ENCODE measurements at places on chromosomes 6 and 20.

- peak; percentile 18 for DNase-seq
Measured at GRCh38 chr6:149867876-149868640, 3.9 kb upstream of the LRP11 start.

- no peak for DNase-seq
Measured at GRCh38 chr6:127897484-127897883, 3.4 kb downstream of the THEMIS start.

- DNase-seq = no peak
Measured at GRCh38 chr6:101722991-101723579, 329.6 kb downstream of the GRIK2 start.

DNA sequence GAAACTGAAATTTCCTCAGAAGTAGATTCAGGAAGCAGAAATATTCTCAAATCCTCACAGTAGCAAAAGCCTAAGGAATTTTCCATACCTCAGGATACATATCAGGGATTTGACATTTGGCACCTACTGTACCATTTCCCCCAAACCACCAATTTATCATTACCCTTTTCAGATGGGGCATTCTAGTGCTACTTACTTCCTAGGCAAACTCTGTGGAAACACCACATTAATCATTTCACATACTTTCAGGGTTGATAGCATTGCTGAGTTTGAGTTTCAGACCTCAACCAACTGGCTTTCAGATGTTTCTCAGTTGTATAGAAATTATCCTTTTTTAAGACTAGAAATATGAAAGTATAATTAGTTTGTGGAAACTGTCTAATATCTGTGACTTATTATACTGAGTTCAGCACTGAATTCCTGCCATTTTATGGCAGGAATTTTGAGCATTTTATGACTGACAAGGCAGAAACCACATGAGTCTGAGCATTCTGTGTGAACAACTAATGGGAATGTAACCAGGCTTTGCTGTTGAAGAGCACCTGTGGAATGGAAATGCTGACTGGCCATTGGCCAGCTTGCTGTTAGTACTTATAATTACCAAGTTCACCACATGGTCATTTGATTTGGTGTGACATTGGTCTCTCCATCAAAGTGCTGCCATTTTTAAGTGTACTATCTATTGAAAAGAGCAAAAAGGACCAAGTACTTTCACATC lies 35.1 kb upstream of the IRAK1BP1 start:
- no peak for DNase-seq

DNA sequence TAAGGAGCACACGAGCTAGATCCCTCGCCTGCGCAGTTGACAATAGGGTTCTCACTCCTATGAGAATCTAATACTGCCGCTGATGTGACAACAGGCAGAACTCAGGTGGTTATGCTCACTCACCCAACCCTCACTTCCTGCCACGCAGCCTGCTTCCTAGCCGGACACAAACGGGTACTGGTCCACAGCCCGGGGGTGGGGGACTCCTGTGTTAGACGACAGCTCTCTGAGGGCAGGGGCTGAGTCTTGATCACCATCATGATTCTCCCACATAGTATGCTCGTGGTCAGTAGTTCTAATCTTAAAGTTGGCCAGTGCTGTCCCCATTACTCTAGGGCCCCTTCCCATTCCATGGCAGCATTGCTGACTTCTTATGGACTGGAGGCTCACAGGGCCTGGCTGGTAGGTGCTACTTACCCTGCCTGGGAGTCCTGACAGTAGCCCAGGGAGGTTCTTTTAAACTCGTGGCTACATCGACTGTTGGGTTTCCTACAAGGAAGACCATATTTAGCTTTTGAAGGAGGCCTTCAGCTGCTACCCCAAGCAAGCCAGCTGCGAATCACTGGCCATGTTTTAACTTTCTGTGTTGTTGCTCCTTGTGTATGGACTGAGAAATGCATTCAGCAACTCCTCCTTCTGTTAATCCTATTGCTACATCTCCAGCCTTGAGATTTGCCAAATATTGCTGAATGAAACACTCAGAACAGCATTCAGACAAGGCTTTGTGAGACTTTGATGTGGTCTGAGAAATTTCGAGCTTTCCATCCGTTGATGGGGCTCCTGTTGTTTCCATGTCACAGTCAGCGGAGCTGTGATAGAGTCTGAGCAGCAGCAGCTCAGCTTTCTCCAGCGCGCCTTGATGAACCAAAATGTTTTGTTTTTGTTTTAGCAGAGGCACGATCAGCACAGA lies 300.3 kb downstream of the NRN1 start:
- no peak for DNase-seq

DNA sequence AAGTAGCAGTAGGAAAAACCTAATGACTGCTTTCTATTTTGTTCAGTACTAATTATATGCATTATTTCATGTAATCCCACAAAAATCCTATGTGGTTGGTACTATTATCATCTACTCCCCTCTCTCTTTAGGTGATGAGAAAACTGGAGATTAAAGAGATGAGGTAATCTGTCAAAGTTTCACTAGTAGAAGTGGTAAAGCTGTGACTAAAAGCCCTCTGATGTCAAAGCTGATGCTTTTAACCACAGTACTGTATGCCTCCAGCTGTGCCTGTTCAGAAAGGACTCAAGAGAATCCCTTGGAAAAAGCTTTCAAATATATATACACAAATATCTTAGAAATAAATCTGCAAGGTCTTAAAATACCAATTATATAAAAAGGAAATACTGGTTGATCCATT lies 38.0 kb downstream of the PHIP start:
- no peak for DNase-seq

DNA sequence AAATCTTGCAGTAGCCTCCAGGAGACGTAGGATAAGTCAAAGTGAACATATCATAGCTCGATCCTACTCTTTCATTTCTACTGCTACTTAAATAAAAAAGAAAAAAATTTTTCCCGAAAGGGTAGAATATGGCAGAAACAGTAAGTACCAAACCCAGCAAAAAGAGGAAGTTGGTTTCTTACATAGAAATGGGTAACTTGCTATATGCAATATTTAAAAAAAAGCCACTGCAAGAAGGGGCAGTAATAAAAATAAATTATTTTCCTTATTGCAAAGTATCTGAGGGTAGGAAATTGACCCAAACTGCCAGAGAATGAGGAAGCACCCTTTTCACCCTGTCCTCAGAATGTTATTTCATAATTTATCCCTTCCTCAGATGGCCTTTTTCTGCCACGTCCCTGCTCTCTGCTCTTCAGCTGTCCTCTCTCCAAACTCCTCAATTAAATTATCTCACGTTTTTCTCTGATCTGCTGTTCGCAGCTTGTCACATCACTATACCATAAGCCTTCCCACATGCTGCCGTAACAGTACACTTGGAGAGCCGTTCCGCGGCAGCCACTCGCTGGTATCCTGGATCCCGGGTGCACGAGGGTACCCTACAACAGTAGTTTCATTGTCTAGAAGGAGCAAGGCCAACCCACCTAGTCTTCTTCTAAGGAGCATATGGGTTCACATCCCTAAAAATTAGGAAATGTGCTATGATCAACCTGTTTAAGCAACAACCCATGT lies 149.6 kb downstream of the BACH2 start:
- no peak for DNase-seq

GRCh38 chr6:79436241-79436640 lies 101.0 kb downstream of the LCA5 start:
- DNase-seq = no peak

DNA sequence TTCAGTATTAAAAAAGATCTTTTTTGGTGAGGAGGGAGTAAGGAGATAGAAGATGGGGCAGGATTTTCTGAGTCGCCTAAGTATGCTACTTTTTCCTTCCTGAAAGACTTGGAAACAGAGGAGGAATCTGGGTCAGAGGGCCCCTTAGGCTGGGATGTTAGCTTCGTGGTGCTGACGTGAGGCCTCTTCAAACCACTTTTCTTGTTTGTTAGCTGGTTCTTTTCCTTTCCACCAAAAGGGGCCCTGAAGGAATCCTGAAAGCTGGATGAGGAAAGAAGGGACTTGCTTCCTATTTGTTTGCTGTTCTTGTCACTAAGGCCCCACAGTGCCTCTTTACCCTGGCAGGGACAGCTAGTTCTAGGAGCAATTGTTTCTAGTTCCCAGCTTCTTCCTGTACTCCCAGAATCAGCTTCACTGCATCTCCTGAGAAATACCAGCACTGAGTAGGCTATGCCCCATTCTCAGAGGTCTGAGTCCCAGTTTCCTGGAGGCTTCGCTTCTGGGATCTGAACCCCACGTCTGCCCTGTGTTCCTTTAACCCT lies 2.2 kb upstream of the IL20RA start:
- no peak for DNase-seq

GRCh38 chr6:33822575-33823395 lies 19.0 kb upstream of the MLN start:
- peak; percentile 82 for DNase-seq

DNA sequence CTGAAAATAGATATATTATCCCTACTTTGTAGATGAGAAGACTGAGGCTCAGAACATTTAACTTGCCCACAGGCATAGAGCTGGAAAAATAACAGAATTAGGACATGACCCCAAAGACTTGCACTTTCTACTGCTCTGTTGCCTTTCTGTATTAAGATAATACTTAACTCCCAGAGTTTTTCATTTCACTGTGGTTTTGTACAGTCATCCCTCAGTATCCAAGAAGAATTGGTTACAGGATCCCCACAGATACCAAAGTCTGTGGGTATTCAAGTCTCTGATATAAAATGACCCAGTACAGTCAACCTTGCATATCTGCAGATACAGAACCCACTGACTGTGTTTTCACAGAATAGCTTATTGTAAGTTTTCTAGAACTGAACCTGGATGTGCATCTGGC lies 16.8 kb downstream of the MRS2 start:
- no peak for DNase-seq

- peak; percentile 34 for DNase-seq
Measured at GRCh38 chr20:2446845-2447244, 23.7 kb downstream of the SNRPB start.

- DNase-seq = peak; percentile 72
Measured at GRCh38 chr6:15491255-15491985, 171.4 kb downstream of the DTNBP1 start.

GRCh38 chr20:63011798-63012197 lies 5.0 kb upstream of the BHLHE23 start:
- DNase-seq = no peak

- DNase-seq = peak; percentile 27
Measured at GRCh38 chr6:102229271-102229670, 835.8 kb downstream of the GRIK2 start.

DNA sequence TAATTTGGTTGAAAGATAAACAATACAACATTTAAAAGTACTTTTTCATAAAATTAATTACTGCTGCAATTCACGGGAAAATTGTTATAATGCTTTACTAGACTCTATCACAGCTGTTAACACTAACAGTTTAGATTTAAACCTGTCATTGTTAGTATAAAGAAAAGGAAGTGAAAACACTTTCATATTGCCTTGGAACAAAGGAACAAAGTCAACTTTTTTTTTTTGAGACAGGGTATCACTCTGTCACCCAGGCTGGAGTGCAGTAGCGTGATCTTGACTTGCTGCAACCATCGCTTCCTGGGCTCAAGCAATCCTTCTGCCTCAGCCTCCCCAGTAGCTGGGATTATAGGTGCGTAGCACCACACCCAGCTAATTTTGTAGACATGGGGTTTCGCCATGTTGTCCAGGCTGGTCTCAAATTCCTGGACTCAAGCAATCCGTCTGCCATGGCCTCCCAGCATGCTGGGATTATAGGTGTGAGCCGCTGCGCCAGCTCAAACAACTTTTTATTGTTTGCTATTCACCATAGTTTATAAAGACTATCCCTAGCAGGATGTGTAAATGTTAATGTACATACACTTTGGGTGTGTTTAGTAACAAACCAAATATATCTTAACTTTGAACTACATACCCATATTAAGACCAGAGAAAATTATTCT lies 22.1 kb downstream of the SLC35A1 start:
- no peak for DNase-seq

GRCh38 chr6:105821027-105821426 lies 265.1 kb upstream of the PRDM1 start:
- DNase-seq = no peak

DNA sequence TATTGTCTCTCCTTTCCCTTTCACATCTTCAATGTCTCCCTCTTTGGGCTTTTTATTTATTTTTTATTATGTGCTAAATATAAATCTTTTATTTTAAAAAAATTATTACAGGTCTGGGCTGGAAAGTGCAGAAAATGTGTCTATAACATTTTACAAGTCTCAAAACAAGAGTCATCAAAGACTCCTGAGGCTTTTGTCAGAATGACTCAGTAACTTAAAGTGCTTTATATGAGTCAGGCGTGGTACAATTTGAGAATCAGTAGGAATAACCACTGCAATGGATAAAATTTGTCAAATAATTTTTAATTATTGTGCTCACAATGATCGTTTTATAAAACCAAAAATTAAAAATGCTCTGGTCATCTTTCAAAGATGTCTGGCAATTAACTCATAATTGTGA lies 193.9 kb downstream of the MMUT start:
- no peak for DNase-seq

DNA sequence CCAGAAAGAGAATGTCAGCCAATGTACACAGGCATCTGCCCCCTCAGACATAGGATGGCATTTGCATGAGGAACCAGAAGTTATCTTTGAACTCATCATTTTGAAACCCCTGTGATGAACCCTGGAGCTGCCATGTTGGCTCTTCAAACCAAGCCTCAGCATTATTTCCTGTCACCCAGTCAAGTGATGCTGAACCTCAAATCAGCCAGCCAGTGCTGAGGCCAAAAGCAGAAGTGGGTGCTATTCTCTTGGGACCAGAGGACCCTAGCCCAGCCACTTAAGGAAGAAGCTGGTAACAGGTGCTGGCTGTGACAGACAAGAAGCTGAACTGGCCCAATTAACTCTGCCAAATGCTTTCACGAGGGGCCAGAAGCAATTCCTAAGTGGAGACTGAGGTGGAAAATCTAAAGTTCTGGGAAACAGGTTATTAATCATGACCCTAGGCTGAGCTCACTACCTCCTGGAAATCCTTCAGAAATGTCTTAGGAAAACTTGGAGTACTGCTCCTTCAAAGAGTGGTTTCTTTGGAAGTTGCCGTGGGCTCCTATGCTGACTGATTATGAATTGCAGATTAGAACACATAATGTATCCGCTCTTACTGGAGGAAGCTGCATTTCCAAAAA lies 4.0 kb downstream of the PKIG start:
- DNase-seq = no peak

GRCh38 chr6:41935685-41936072 lies 5.9 kb downstream of the CCND3 start:
- DNase-seq = no peak

GRCh38 chr6:54846857-54847674 lies 495 bp downstream of the FAM83B start:
- DNase-seq = peak; percentile 59

DNA sequence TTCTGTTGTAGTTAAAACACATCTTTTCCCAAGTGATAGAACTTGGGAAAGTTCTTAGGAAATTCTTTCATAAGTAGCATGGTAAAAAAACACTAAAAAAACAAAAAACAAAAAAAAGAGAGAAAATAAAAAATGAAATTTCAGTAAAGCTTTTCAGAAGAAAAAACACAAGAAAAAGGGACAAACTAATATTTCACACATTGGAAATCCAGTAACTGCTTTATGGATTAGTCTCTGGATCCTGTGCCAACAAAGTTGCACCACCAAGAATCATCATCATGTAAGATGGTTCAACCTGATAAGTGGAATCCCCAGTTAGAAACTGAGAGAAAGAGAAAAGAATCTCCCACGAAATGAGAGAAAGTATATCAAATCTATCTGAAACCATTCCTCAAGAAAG lies 144.2 kb downstream of the GMDS start:
- no peak for DNase-seq
